ENCODE measurements at places on chromosomes 12 and 14.

GRCh38 chr14:106120101-106120500, 593.7 kb downstream of the TMEM121 start:
- peaks cover 11% of the 10 kb centered on the region for H3K4me1 ChIP-seq
- DNase-seq: no peak
- no peaks in the 10 kb centered on the region for H3K36me3 ChIP-seq

- DNase-seq: no peak
- H3K36me3 ChIP-seq: no peaks in the 10 kb centered on the region
Measured at GRCh38 chr12:105561546-105562198, 231.2 kb downstream of the C12orf75 start.

GRCh38 chr12:12441429-12441807, 84.5 kb downstream of the BORCS5 start:
- DNase-seq: no peak
- peak overlapping the region; percentile 98 for H3K27ac ChIP-seq
- peaks cover 79% of the 10 kb centered on the region for H3K4me1 ChIP-seq
- H3K4me3 ChIP-seq: peak overlapping the region; percentile 53
- H3K36me3 ChIP-seq: peaks cover 32% of the 10 kb centered on the region

- no peak overlapping the region for H3K4me3 ChIP-seq
- H3K27ac ChIP-seq: no peak overlapping the region
- no peaks in the 10 kb centered on the region for H3K36me3 ChIP-seq
- no peaks in the 10 kb centered on the region for H3K4me1 ChIP-seq
- no peak for DNase-seq
- H3K27me3 ChIP-seq: no peaks in the 10 kb centered on the region
Measured at GRCh38 chr14:32417956-32418552, 89.0 kb downstream of the AKAP6 start.

DNA sequence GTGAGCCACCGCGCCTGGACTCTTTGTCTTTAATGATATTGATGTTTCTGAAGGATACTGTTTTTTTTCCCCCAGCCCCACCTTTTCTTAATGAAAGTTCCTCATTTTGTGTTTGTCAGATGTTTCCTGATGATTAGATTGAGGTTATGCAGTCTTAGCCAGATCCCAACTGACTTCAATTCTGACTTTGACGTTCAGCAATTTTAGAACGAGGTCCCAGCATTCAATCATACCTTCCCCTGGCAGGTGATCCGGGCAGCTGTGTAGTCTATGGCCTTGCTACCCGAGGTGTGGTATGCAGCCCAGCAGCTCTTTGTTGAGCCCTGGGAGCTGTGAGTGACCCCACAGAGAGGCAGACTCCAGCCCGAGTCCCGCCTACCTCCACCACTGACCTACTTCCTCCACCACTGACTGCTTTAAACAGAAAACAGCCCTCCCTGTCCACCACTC, 82.7 kb downstream of the LGMN start:
- H3K27ac ChIP-seq: peak overlapping the region; percentile 79
- H3K4me1 ChIP-seq: peaks cover 91% of the 10 kb centered on the region
- peak overlapping the region; percentile 9 for H3K4me3 ChIP-seq
- H3K36me3 ChIP-seq: peaks cover 82% of the 10 kb centered on the region

GRCh38 chr12:29152981-29153630, 4.0 kb downstream of the FAR2 start:
- peaks cover 14% of the 10 kb centered on the region for H3K27me3 ChIP-seq
- no peak for DNase-seq
- H3K36me3 ChIP-seq: peaks cover 1% of the 10 kb centered on the region
- peaks cover 15% of the 10 kb centered on the region for H3K4me1 ChIP-seq
- H3K27ac ChIP-seq: no peak overlapping the region

GRCh38 chr12:78560633-78561032, 303.9 kb upstream of the SYT1 start:
- H3K36me3 ChIP-seq: no peaks in the 10 kb centered on the region
- no peaks in the 10 kb centered on the region for H3K27me3 ChIP-seq
- DNase-seq: no peak
- H3K4me1 ChIP-seq: no peaks in the 10 kb centered on the region
- H3K27ac ChIP-seq: no peak overlapping the region

- H3K27ac ChIP-seq: no peak overlapping the region
- H3K36me3 ChIP-seq: no peaks in the 10 kb centered on the region
- no peaks in the 10 kb centered on the region for H3K4me1 ChIP-seq
- DNase-seq: no peak
- H3K4me3 ChIP-seq: no peak overlapping the region
Measured at GRCh38 chr14:24851837-24852236, 198.1 kb downstream of the STXBP6 start.

DNA sequence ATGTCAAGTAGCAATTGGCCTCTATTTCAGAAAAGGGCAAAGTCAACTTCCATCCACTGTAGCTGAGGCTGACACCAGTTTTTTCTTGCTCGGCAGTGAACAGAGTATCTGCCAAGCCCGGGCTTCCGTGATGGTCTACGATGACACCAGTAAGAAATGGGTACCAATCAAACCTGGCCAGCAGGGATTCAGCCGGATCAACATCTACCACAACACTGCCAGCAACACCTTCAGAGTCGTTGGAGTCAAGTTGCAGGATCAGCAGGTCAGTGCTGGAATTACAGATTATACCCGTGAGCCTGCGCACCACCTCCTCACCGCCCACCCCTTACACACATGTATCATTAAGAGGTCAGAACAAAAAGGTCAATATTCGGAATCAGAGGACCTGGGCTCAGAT, 19.4 kb downstream of the EVL start:
- no peaks in the 10 kb centered on the region for H3K27me3 ChIP-seq
- peaks cover 70% of the 10 kb centered on the region for H3K36me3 ChIP-seq
- peaks cover 96% of the 10 kb centered on the region for H3K4me1 ChIP-seq
- peak overlapping the region; percentile 18 for H3K4me3 ChIP-seq

DNA sequence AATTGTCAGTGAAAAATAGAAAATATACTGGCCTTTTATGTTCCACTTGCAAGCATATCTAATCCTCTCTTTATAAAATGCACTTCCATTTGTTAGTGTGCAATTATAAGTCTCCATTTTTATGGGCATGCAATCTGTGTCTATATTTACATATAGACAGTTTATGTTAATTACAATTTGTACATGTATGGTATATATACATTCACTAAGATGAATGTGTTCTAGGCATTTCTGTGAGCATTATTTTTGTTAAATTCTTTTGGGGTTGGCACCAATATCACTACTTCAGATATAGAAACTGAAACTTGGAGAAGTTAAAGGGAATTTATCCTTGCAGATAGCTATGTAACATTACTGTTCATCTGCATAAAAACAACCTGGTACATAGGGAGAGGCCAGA, 470.8 kb upstream of the LMO3 start:
- no peak for DNase-seq
- no peaks in the 10 kb centered on the region for H3K36me3 ChIP-seq
- no peaks in the 10 kb centered on the region for H3K27me3 ChIP-seq
- no peaks in the 10 kb centered on the region for H3K4me1 ChIP-seq

DNA sequence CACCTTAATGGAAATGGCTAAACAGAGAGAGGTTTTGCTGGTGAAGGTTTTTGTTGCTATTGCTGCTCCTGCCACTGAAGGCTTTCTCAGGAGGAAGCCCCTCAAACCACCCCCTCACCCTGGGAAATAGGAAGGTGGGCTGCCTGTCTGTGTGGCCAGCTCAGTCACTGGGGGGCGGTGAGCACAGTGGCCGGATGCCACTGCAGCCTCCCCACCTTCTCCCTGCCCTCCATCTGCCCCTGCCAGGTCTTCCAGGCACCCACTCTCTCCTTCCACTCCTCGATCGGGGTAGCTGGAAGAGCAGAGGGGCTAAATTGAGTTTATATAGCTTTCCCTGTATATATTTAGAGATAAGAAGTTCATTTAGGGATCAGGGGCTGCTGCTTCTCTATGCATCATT, 80.8 kb downstream of the PAPOLA start:
- no peak for DNase-seq
- no peak overlapping the region for H3K27ac ChIP-seq
- H3K4me3 ChIP-seq: no peak overlapping the region
- no peaks in the 10 kb centered on the region for H3K36me3 ChIP-seq

DNA sequence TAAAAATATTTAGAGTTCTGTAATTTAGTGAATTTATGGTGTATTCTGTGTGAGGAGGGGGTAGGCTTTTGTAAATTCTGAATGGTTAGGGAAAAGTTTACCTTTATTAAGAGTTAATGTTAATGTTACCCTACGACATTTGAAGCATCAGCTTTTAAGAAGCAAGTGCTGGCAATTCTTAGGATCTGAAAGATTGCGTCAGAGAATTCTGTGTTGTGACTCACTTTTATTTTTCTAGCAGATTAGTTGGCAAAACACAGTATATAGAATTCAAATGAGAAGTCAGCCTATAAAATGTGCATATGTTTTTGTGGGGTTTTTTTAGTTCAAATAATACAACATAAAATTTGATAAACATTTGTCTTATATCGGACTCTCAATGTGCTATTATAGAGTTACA, 97.6 kb downstream of the RAD52 start:
- peaks cover 18% of the 10 kb centered on the region for H3K36me3 ChIP-seq
- no peak for DNase-seq
- no peaks in the 10 kb centered on the region for H3K27me3 ChIP-seq

DNA sequence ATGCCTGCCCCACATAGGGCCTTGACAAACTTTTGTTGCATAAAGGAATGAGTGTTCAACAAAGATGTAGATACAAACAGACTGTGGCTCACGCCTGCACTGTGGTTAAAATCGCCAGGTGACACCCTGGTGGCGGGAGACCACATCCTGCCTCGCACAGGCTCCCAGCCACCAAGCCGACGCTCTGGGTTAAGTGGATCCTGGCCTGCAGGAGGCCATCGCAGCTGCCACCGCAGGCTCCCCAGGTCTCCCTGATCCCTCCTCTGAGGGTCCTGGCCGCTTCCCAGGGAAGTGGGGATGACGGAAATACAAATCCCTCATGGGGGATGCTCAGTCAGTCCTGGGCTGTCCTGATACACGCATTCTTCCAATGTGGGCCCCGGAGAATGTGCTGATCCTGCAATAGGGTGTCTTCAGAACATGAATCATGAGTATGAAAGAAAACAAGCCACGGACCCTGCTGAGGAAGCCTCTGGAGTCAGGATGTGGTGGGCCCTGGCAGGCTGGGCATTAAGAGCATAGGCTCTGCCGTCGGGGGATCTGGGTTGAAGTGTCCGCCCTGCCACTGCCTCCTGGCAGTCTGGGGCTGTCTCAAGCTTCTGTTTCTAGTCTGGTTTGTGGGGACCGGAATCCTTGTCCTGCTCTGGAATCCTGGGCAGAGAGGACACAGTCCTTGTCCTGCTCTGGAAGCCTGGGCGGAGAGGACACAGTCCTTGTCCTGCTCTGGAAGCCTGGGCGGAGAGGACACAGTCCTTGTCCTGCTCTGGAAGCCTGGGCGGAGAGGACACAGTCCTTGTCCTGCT, 53.5 kb upstream of the BEGAIN start:
- peaks cover 44% of the 10 kb centered on the region for H3K4me1 ChIP-seq
- H3K4me3 ChIP-seq: peak overlapping the region; percentile 40

DNA sequence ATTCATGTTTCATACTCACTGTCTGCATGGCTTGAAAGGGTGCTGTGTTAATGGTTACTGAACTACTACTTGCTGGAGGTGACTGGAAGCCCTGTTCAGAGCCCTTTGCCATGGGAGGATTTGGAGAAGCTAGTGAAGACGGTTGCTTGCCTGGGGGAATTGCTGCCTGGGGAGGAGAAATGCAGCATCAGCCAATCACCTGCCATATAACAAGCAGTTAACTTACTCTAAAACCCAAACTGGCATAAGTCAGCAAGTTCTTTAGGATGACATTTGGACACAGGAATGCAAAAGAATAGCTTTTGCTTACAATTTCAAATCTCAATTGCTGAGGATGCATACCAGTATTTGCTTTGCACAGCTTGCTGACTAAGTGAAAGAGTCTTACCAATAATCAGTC, 23.4 kb upstream of the IPO8 start:
- peaks cover 17% of the 10 kb centered on the region for H3K36me3 ChIP-seq
- no peaks in the 10 kb centered on the region for H3K4me1 ChIP-seq
- DNase-seq: no peak

GRCh38 chr12:728781-729180, 23.6 kb upstream of the WNK1 start:
- H3K27ac ChIP-seq: no peak overlapping the region
- H3K4me3 ChIP-seq: no peak overlapping the region
- no peaks in the 10 kb centered on the region for H3K27me3 ChIP-seq
- DNase-seq: no peak

- no peak overlapping the region for H3K27ac ChIP-seq
- H3K27me3 ChIP-seq: no peaks in the 10 kb centered on the region
- DNase-seq: no peak
- no peak overlapping the region for H3K4me3 ChIP-seq
Measured at GRCh38 chr12:6420364-6420763, 24.4 kb upstream of the CD27 start.

DNA sequence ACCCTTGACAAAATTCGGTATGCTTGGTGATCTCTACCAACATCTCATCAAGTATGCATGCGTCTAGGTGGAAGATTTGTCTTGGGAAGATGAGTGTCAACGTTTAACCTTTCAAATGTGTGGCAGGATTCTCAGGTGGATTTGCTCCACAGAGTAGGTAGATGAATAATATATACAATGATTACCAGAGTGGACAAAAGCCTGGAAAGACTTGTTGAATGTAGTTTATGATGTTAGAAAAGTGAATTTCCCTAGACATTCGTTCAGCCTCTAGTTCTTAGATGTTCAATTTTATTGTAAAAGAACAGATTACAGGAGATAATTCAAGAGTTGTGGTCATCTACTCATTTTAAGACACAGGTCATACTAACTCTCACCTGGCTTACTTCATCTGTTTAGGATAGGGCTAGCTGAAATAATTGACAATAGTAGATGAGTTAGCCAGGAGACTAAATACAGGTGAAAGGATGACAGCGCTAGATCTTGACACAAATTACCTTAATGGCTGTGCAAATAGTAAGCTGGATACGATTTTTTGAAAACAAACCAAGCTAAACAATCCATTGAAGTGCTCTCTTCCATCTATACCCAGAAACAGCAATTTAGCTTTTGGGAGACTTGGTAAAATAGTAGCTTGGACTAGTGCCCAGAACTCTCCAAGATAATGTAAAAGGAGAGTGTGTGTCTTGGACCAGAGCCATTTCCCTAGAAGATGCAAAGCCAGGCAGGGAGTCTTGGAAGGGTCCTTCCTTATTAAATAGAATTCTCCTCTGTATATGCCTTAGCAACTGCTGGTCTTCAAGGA, 168.0 kb downstream of the DACT1 start:
- no peak overlapping the region for H3K27ac ChIP-seq
- H3K36me3 ChIP-seq: no peaks in the 10 kb centered on the region
- H3K27me3 ChIP-seq: no peaks in the 10 kb centered on the region
- no peak overlapping the region for H3K4me3 ChIP-seq

GRCh38 chr14:49930720-49931119, 37.8 kb downstream of the ARF6 start:
- no peak overlapping the region for H3K4me3 ChIP-seq
- peaks cover 5% of the 10 kb centered on the region for H3K4me1 ChIP-seq
- H3K36me3 ChIP-seq: peaks cover 4% of the 10 kb centered on the region
- no peak for DNase-seq

- H3K27ac ChIP-seq: no peak overlapping the region
- peak; percentile 54 for DNase-seq
- peaks cover 8% of the 10 kb centered on the region for H3K27me3 ChIP-seq
- no peaks in the 10 kb centered on the region for H3K4me1 ChIP-seq
- no peak overlapping the region for H3K4me3 ChIP-seq
Measured at GRCh38 chr14:24806061-24806678, 172.2 kb upstream of the GZMB start.
